ENCODE measurements at places on chromosomes 7 and 10.

DNA sequence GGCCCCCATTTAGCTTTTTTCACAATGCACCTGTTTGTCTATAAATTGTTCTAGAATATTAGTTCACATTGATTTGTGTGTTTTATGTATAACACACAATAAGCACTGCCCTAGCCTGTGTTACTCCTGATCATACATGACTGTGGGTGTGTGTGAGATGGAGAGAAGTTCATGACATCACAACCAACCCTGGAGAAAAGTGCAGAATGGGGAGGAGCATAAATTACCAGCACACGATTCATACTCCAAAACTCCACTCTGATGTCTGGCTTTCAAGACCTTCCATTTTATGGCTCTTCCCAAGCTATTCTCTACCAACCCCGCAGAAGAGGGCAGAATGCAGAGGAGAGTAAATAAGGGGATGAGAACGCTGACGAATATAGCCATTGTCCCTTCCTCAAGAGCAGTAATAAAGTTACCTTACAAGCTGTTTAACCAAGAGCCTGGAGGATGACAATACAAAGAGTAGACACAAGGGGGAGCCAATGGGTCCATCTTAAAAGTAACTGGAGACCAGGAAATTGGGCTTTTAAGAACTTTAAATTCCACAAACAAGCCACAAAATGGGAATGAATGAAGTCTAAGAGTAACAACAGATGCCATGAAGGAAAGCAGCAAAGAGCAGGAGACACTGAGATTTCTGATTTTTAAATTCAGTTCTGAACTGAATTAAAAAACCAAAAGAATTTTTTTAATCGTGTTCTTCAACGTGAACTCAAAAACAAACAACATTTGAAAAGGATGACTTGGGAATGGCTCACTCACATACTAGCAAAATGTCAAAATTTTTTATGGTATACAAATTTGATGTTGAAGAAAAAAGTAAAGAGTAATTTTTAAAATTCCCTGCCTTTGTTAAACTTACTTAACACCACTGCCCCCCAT, 159.6 kb downstream of the PARD3 start:
- H3K4me3 ChIP-seq, result no peak overlapping the region
- H3K4me1 ChIP-seq, result peaks cover 5% of the 10 kb centered on the region
- no peaks in the 10 kb centered on the region for H3K36me3 ChIP-seq
- no peaks in the 10 kb centered on the region for H3K27me3 ChIP-seq
- DNase-seq, result no peak
- H3K27ac ChIP-seq, result no peak overlapping the region

DNA sequence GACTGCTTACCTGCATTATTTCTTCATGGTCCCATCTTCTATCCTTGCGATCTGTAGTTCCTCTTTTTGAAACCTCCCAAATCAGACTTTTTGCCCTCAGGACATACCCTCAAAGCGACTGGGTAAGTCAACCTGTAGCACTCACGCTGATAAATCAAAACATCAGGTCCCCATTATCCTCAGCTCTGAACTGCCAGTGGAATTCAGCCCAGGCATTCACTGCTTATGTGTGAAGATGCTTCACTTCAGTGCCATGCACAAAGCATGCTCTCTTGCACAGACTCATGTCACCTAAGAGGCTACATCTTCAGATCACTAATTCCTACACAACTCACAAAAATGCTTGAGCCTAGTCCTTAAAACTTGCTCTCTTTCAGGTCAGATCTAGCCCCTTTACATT, 283.6 kb upstream of the KLF6 start:
- H3K4me3 ChIP-seq, result no peak overlapping the region
- no peak overlapping the region for H3K27ac ChIP-seq
- H3K27me3 ChIP-seq, result no peaks in the 10 kb centered on the region
- H3K36me3 ChIP-seq, result no peaks in the 10 kb centered on the region
- no peak for DNase-seq

DNA sequence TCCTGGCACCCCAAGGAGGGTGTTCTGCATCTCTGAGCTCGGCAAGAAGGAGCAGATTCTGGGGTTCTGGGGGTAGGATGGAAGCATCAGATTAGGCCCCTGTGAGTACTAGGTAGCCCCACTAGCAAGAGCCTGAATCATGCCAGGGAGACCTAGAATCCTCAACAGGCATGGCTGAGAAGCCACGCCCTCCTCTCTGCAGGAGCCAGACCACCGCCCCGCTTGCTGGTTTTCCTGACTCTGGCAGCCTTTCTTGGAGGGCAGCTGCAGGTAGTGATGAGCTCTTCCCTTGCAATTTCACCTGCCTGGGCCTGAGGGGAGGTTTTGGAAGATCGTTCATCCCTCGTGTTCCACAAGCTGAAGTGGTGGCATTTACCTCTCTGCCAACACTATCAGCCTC, 68.9 kb upstream of the PRLHR start:
- H3K4me1 ChIP-seq, result peaks cover 6% of the 10 kb centered on the region
- H3K4me3 ChIP-seq, result no peak overlapping the region
- H3K27ac ChIP-seq, result no peak overlapping the region
- no peaks in the 10 kb centered on the region for H3K36me3 ChIP-seq
- no peaks in the 10 kb centered on the region for H3K27me3 ChIP-seq

GRCh38 chr7:4054158-4054557, 627.9 kb upstream of the FOXK1 start:
- H3K4me3 ChIP-seq, result no peak overlapping the region
- DNase-seq, result no peak
- no peaks in the 10 kb centered on the region for H3K36me3 ChIP-seq
- no peaks in the 10 kb centered on the region for H3K4me1 ChIP-seq
- no peak overlapping the region for H3K27ac ChIP-seq
- H3K27me3 ChIP-seq, result no peaks in the 10 kb centered on the region

- H3K36me3 ChIP-seq, result no peaks in the 10 kb centered on the region
- no peak for DNase-seq
- H3K4me3 ChIP-seq, result no peak overlapping the region
- H3K27me3 ChIP-seq, result no peaks in the 10 kb centered on the region
These were observed 555.3 kb upstream of the CELF2 start for GRCh38 chr10:10462151-10462941.

- no peaks in the 10 kb centered on the region for H3K4me1 ChIP-seq
- no peaks in the 10 kb centered on the region for H3K36me3 ChIP-seq
- H3K27ac ChIP-seq, result no peak overlapping the region
- no peak for DNase-seq
These were observed 607.2 kb upstream of the KCND2 start for GRCh38 chr7:119665796-119666195.

DNA sequence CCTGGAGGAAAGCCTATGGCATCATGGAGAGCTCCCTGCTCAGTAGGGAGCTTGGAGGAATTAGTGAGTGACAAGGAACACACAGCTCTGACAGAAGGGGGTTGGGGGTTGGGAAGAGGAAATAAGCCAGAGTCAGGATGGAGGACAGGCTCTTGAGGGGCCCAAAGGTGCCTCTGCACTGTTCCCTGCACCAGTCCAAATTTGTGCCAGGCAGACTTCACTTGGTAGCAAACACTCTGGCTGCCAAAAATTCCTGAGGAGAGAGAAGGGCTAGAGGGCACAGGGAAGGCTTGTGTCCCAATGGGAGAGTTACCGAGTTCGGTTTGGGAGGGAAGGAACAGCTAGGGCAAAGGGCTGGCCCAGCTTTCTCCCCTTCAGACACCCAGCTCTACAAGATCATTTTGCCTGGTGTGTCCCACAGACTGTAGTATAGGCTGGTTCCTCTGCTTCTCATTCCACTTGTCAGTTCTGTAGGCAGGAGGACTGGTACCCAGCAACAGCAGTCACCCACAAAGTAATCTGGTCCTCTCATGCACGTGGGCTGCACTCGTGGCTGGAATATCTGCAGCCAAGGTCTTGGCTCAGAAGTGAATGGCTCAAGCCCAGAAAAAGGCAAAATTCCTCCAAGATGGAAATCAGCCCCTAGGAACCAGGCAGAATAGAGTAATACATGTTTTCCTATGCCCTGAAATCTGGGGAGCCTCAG, 8.0 kb upstream of the KCNIP2 start:
- H3K36me3 ChIP-seq, result peaks cover 36% of the 10 kb centered on the region
- DNase-seq, result no peak
- H3K4me3 ChIP-seq, result no peak overlapping the region
- no peaks in the 10 kb centered on the region for H3K27me3 ChIP-seq
- peaks cover 23% of the 10 kb centered on the region for H3K4me1 ChIP-seq

DNA sequence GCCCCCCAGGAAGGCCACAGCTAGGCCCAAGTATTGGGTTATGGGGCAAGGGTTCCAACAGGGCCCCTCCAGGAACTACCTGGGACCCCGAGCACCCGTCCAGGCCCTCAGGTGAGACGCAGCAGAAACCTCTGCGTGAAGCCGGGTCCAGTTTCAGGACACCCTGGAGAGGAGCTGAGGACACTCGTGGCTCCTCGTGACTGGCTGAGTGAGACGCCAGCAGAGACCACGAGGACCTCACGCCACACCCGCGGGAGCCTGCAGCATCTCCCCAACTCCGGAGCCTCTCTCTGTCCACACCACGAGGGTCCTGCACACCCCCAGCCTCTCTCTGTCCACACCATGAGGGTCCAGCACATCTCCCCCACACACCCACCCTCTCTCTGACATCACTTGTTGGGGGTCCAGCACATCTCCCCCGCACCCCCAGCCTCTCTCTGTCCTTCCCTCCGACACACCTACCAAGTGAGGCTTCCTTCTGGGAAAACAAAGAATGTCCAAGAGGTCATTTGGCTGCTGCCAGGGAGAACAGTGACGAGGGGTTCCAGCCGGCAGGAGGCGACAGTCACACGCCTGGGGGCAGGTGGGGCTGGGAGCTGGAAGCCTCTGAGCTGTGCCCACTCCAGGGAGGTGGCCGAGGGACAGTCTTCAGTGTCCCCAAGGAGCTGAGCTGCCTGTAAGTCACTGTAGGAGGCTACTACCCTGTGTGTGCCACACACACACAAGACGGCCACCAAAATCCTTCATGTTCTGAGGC, 46.1 kb upstream of the PPP2R2D start:
- peaks cover 40% of the 10 kb centered on the region for H3K27me3 ChIP-seq
- H3K4me1 ChIP-seq, result no peaks in the 10 kb centered on the region
- DNase-seq, result no peak
